NCI-H1417 (cell line): ENCODE measurements at places on chromosomes 1 and 21.

GRCh38 chr1:81803431-81804110 is 2.8 kb downstream of the ADGRL2 start:
- peak; percentile 45 for DNase-seq

- no peak for DNase-seq
Measured at GRCh38 chr1:106584676-106585075, 471.8 kb upstream of the PRMT6 start.

GRCh38 chr21:29669416-29669815 is 270.4 kb downstream of the GRIK1 start:
- no peak for DNase-seq

GRCh38 chr1:244817415-244817894 is 18.0 kb upstream of the COX20 start:
- no peak for DNase-seq

GRCh38 chr1:15341634-15342407 is 67.9 kb upstream of the EFHD2 start:
- no peak for DNase-seq

DNA sequence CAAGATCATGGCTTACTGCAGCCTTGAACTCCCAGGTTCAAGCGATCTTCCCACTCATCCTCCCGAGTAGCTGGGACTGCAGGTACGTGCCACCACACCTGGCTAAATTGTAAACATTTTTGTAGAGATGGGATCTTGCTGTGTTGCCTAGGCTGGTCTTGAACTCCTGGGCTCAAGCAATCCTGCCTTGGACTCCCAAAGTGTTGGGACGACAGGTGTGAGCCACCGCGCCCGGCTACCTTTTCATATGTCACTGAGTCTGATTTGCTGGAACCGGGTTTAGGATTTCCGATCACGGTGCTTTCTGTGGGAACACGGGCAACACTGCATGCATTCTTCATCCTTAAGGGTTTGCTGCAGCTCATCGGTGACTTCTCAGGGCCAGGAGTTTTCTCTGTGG is 32.2 kb upstream of the PCBP3 start:
- no peak for DNase-seq

- no peak for DNase-seq
Measured at GRCh38 chr1:48235652-48236051, 13.1 kb downstream of the SLC5A9 start.

DNA sequence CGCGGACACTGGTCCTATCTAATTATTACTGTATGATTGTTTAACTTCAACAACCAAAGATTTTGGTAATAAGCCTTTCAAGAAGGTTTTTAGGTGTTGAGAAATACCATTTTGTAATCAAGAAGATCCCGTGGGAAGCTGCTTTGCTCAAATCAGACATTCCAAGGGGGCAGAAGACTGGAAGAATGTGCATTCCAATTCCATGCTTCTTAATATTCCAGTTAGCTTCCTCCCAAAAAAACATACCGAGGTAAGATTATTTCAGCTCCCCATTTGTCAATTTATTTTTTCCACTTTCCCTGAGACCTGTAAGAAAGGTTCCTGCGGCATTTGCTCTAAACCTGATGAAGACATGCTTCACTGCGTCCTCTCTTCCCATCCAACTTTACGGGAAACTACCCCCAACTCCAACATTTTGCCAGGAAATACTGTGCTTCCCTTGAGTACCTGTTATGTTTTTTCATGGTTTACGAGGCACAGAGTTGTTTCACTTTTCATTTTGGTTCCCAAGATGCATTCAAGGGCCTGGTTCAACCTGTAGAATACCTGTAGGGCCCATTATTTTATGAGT is 4.1 kb downstream of the CNN3 start:
- DNase-seq, result no peak

DNA sequence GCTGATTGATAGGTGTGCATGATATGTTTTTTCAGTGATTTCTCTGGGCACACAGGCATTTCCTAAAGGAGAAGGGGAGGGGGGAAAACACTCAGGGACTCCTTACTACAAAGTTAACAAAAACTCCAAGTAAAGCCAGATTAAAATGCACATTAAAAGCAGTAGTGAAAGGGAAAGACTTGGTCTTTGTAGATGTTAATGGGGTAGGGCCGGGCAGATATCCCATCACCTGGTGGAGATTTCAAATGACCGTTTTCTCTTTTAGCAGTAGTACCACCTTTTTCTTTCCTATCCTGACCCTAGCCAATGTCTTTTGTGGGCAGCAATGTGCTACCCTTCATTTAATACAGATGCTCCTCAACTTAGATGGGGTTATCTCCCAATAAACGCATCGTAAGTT is 32.5 kb downstream of the RTCA start:
- DNase-seq, result no peak
